Activated CD4-positive, alpha-beta T cell treated with anti-CD3 and anti-CD28 coated beads, Interleukin-2, amount 10 ng/mL, durations not matched to agents 24 days and 14 days (primary cell): ENCODE measurements at places on chromosomes 3 and 15. TPM values are rescaled to one million over a fixed set of nuclear protein-coding genes. Genes with fewer than 3 reads are reported as not detected.

- H3K27me3 ChIP-seq = peaks cover 14% of the 10 kb centered on the region
- no peak overlapping the region for H3K4me3 ChIP-seq
- H3K27ac ChIP-seq = no peak overlapping the region
- no peaks in the 10 kb centered on the region for H3K36me3 ChIP-seq
Measured at GRCh38 chr3:157626817-157627216, 123.6 kb upstream of the VEPH1 start.

DNA sequence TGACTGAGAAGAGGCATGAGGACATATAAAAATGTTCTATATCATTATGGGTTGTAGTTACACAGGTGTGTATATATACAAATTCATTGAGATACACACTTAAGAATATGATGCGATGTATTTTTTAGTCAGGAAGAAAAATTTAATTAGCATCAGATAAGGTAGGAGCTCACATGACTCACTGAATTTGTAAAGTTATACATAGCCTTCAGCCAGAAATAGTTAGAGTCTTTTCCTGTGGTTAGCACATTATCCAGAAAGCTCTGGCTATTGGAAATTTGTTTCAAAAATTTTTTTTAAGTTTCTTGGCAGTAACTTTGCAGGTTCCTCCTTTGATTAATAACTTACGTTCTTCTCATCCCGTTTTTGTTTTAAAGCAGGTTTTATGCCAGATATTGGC, 88.6 kb downstream of the STT3B start:
- DNase-seq = no peak
- H3K36me3 ChIP-seq = peaks cover 64% of the 10 kb centered on the region
- no peak overlapping the region for H3K27ac ChIP-seq

DNA sequence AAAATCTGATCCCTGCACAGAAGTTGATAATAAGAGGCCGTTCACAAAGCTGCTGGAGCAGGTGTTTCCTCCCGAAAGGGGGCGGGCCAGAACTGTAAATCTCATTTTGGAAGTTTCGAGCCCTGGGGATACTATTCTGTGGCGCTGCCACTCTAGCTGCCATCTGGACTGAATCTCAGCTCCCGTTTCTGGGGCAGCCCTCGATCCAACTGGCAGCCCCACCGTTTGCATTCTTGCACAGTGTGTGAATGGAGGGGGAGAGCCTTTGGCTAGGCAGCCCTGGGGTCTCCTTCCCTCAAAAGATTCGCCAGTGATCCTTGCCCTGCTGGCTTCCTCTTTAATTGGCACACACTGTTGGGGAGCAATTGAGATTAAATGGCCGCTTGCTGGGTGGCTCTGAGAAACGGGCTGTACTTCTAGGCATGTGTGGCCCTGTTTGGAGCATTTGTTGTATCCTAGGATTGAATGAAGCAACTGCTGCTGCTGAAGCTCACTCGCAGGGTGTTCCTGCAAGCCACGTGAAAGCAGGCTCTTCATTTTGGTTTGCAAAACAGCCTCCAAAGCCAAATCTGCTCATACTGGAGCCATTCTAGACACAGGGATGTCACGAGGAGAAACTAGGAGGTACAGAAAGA, 57.2 kb upstream of the TOPAZ1 start:
- H3K4me3 ChIP-seq = no peak overlapping the region
- DNase-seq = no peak
- H3K4me1 ChIP-seq = no peaks in the 10 kb centered on the region
- H3K36me3 ChIP-seq = no peaks in the 10 kb centered on the region

The FRMD5 gene
- 0.09 TPM in 1 of 2 replicates, not detected in the other for total RNA-seq

The NR2E3 gene
- not detected in 2 replicates for total RNA-seq

GRCh38 chr3:50806806-50807205, 132.1 kb downstream of the DOCK3 start:
- DNase-seq = no peak
- peaks cover 3% of the 10 kb centered on the region for H3K27me3 ChIP-seq
- no peak overlapping the region for H3K4me3 ChIP-seq
- H3K4me1 ChIP-seq = no peaks in the 10 kb centered on the region
- no peak overlapping the region for H3K27ac ChIP-seq

- no peak overlapping the region for H3K27ac ChIP-seq
- no peak for DNase-seq
- peaks cover 8% of the 10 kb centered on the region for H3K27me3 ChIP-seq
- H3K4me3 ChIP-seq = no peak overlapping the region
Measured at GRCh38 chr3:133970916-133971315, 58.8 kb downstream of the SLCO2A1 start.

DNA sequence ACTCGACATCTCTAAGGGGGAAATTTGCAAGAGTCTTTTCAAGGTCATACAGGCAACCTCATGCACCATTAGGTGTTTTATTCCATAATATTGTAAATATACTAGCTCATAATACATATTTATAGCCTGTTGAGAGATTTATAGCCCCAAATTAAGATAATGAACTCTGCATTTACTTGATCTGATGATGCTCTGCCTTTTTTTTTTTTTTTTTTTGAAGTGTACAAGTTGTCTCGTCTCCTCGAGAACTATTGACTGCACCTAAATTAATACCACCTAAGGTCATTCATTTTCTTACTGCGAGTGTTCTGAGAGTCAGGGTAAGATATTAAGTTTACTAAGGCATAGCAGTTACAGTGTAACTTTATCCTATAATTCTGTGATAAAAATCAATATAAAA, 6.1 kb downstream of the CHRNA5 start:
- H3K27me3 ChIP-seq = peaks cover 11% of the 10 kb centered on the region
- H3K4me1 ChIP-seq = peaks cover 5% of the 10 kb centered on the region
- no peak overlapping the region for H3K4me3 ChIP-seq
- H3K36me3 ChIP-seq = no peaks in the 10 kb centered on the region

- H3K4me3 ChIP-seq = peak overlapping the region; percentile 86
- peaks cover 37% of the 10 kb centered on the region for H3K4me1 ChIP-seq
Measured at GRCh38 chr3:158105119-158105709, 1.0 kb downstream of the SHOX2 start.

- peaks cover 10% of the 10 kb centered on the region for H3K4me1 ChIP-seq
- H3K4me3 ChIP-seq = no peak overlapping the region
- DNase-seq = no peak
- no peak overlapping the region for H3K27ac ChIP-seq
Measured at GRCh38 chr3:13022348-13023234, 50.6 kb downstream of the IQSEC1 start.

DNA sequence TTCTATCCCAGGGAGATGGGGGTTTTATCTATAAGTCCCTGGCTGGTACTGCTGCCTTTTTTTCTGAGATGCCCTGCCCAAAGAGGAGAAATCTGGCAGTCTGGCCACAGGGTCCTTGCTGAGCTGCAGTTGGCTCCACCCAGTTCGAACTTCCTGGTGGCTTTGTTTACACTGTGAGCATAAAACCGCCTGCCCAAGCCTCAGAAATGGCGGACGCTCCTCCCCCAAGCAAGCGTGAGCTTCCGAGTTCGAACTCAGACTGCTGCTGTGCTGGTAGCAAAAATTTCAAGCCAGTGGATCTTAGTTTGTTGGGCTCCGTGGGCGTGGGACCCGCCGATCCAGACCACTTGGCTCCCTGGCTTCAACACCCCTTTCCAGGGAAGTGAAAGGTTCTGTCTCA, 126.8 kb upstream of the SUCLG2 start:
- DNase-seq = no peak
- no peaks in the 10 kb centered on the region for H3K4me1 ChIP-seq
- no peak overlapping the region for H3K27ac ChIP-seq

GRCh38 chr15:75446151-75446550, 5.3 kb downstream of the SIN3A start:
- DNase-seq = peak; percentile 69
- H3K27me3 ChIP-seq = no peaks in the 10 kb centered on the region
- H3K4me3 ChIP-seq = peak overlapping the region; percentile 45
- H3K4me1 ChIP-seq = peaks cover 36% of the 10 kb centered on the region
- H3K36me3 ChIP-seq = peaks cover 25% of the 10 kb centered on the region

DNA sequence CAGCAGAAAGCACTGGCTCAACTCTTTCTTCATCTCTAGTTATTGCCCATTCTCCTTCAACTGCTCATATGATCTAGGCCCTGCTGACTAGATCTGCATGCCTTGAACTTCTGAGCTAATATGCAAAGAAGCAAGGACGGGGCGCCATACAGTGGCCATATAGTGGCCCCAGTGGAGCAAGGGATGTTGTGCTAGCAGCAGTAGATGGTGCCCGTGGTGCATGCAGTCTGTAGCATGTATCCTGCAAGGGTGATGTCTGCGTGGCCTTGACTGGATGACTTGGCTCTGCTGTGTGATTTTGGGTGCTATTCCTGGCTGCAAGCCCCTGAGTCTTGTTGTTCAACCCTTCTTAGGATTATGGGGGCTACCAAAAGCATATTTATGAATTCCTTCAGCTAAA, 12.2 kb upstream of the NMD3 start:
- H3K27ac ChIP-seq = no peak overlapping the region
- peaks cover 10% of the 10 kb centered on the region for H3K27me3 ChIP-seq
- no peak for DNase-seq
- no peaks in the 10 kb centered on the region for H3K36me3 ChIP-seq
- no peaks in the 10 kb centered on the region for H3K4me1 ChIP-seq

DNA sequence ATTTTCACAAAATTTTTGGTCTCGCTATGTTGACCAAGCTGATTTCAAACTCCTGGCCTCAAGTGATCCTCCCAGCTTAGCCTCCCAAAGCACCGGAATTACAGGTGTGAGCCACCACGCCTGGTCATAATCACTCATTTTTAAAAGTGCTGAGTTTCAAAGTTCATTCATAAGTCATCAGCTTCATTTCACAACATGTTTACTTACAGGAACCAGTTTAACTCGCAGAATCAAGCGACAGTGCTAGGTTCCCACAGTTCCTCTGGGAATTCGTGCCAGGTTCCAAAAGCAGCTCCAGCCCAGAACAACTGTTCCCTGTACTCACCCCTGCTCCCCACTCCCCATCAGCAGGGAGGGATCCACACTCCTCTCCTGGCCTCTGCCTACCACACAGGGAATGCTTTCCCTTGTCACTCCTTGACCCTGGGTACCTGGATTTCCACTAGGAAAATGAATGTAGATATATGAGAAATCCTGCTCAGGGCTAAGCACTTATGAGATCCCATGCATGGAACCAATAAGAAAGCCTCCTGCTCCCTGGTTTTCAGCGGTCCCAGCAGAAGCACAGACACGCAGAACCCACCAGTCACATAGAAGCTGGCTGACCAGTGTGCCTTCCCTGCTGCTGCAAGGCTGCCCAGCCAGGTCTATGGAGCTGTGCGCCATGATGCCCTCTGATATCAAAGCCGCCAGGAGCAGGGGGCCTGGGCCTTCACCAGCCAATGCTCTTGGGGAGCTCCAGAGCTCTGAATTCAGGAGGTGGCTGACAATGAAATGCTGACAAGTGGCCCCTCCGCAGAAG, 72.3 kb downstream of the ITGB5 start:
- H3K4me3 ChIP-seq = no peak overlapping the region
- H3K36me3 ChIP-seq = no peaks in the 10 kb centered on the region
- DNase-seq = no peak
- H3K27ac ChIP-seq = no peak overlapping the region
- H3K4me1 ChIP-seq = no peaks in the 10 kb centered on the region

DNA sequence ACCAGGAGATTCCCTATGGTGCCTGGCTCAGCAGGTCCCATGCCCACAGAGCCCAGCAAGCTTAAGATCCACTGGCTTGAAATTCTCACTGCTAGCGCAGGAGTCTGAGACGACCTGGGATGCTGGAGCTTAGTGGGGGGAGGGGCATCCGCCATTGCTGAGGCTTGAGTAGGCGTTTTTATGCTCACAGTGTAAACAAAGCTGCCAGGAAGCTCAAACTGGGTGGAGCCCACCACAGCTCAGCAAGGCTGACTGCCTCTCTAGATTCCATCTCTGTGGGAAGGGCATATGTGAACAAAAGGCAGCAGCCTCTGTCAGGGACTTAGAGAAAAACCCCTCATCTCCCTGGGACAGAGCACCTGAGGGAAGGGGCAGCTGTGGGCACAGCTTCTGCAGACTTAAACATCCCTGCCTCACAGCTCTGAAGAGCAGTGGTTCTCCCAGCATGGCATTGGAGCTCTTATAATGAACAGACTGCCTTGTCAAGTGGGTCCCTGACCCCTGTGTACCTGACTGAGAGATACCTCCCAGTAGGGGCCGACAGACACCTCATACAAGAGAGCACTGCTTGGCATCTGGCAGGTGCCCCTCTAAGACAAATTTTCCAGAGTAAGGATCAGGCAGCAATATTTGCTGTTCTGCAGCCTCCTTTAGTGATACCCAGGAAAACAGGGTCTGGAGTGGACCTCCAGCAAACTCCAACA, 231.5 kb upstream of the SETMAR start:
- H3K27me3 ChIP-seq = no peaks in the 10 kb centered on the region
- no peak overlapping the region for H3K4me3 ChIP-seq
- no peak overlapping the region for H3K27ac ChIP-seq
- H3K36me3 ChIP-seq = no peaks in the 10 kb centered on the region
- H3K4me1 ChIP-seq = no peaks in the 10 kb centered on the region

The SGO1 gene
- 20.0 and 23.6 TPM in 2 replicates for total RNA-seq

DNA sequence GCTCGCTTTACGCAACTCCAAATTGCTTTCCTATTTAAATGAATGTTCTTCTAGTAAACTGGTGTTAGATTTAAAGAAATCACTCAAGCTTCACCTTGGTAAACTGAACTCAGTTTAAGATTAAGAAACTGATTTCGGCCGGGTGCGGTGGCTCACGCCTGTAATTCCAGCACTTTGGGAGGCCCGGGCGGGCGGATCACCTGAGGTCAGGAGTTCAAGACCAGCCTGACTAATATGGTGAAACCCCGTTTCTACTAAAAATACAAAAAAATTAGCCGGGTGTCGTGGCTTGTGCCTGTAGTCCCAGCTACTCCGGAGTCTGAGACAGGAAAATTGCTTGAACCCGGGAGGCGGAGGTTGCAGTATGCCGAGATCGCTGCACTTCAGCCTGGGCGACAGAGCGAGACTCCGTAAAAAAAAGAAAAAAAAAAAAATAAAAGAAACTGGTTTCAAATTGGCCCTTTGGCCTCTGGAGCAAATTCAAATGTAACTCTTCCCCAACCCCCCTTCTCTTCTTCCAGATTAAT, 1.7 kb downstream of the SKIL start:
- peak overlapping the region; percentile 79 for H3K4me3 ChIP-seq
- DNase-seq = peak; percentile 53
- peaks cover 30% of the 10 kb centered on the region for H3K4me1 ChIP-seq
- peaks cover 2% of the 10 kb centered on the region for H3K27me3 ChIP-seq
- no peak overlapping the region for H3K27ac ChIP-seq
- H3K36me3 ChIP-seq = peaks cover 42% of the 10 kb centered on the region

DNA sequence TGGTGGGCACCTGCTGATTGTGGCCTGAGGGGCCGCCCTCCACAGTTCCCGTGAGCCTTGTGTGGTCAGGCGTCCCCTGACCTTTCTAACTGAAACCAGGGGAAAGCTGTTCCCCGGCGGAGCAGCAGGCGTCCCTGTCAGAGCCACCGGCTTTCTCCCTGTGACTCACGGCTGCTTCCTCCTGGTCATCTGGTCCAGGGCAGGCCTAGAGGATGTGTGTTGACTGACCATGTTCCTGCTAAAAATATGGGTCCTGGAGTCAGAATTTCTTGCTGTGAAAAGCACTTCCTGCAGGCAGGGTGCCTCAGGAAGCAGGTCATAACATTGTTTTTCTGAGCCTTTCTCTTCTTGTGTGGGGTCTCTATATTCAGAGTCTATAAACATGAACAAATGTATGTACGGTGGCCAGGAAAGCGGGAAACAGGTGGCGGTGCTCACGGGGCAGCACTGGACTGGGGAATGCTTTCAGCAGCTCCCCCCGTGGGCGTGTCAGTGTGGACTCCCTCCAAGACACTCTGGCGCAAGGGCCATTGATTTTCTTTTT, 38.4 kb upstream of the CGNL1 start:
- peaks cover 2% of the 10 kb centered on the region for H3K27me3 ChIP-seq
- DNase-seq = no peak
- H3K4me1 ChIP-seq = no peaks in the 10 kb centered on the region
- no peak overlapping the region for H3K27ac ChIP-seq
- no peak overlapping the region for H3K4me3 ChIP-seq

The SEMA3B gene
- 0.45 and 0.82 TPM in 2 replicates for total RNA-seq

- DNase-seq = no peak
- no peak overlapping the region for H3K4me3 ChIP-seq
- no peak overlapping the region for H3K27ac ChIP-seq
- no peaks in the 10 kb centered on the region for H3K4me1 ChIP-seq
- H3K27me3 ChIP-seq = no peaks in the 10 kb centered on the region
Measured at GRCh38 chr15:71804226-71804625, 6.1 kb upstream of the NR2E3 start.

The SERINC4 gene
- total RNA-seq = 0.28 and 0.33 TPM in 2 replicates
